IPS DF 6.9 (cell line): ENCODE measurements at places on chromosomes 12 and 14.

GRCh38 chr14:51550636-51551035, 101.1 kb upstream of the FRMD6 start:
- DNase-seq, result no peak

DNA sequence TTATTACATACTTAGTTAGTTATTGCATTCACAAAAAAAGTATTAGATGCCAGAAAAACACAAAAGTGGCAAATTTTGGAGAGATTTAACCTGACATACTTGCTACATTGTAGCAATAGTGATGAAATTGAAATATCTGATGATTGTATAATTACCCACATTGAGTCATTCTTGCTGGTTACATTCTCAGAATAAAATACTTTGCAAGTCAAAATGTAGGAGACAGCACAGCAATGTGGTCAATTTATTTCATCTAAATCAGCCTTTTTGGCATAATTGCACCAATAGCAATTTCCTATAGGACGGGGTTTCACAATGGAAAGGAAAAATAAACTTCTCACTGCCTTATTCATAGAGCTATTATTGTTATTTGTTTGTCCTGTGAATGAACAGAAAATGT, 125.0 kb upstream of the ETV6 start:
- no peak for DNase-seq

DNA sequence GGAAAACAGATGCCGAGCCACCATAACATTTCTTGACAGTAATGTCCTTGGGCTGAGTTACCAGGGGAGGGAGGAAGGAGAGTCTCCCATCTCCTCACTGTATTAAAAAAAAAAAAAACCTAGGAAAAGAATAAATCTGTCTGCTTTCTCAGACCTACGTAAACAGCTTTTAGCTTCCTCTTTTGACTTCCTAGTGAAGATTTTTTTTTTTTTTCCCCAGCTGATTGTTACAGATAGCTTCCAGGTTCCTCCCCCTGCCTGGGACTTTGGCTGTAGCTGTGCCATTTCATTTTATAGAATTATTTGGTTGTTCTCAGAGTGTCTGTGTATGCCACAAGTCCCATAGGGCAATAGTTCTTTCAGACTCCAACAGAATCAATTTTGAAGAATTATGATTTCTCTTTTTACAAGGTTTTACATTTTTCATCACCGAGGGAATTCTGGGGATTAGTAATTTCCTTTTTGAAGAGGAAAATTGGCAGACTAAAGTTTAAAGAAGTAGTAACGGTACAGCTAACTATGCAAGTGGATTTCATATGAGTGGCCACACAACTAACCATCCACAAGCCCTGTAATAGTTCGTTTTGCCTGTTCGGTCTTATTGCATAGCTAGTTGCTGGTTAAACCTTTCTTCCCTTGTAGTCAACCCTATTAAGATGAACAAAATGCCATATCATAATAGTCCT, 23.1 kb upstream of the GNS start:
- no peak for DNase-seq

DNA sequence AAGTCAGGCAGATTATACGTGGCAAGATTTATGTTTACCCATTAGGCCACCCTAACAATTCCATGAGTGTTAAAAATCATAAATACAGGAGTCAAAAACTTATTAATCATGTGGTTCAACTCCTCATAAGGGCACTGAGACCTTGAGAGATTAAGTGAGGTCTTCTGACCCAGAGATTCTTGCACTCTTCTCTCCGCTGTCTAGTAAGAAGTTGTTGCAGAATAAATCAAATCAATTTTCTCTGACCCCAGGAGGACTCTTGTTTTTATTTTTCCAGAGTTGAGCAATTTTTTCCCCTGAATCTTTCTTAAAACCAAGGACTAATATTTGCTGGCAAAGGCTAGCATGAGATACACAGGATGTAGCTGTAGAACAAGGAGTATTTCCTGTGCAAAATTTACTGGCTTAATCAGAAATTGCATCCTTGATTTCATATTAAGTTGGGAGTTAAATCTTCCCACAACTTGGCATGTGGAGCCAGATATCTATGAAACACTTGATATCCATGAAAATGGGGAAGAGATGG, 90.9 kb upstream of the PTHLH start:
- no peak for DNase-seq

DNA sequence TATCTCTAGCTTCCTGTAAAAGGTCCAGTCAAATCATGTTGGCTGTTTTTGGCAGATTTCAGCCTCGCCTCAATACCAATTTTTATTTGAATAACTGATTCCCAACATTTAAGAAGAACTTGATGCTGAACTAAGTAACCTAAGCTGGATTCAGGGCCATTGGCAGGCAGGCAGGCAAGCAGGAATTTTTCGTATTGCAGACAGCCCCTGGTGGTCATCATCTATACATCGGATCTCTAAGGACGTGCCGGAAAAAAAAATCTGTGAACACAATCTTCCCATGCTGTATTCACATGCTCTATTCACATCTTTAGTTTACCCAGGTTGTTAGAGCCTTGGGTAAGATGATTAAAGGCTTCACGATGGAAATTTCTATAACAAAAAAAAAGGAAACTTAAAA, 7.0 kb downstream of the VCPKMT start:
- no peak for DNase-seq

DNA sequence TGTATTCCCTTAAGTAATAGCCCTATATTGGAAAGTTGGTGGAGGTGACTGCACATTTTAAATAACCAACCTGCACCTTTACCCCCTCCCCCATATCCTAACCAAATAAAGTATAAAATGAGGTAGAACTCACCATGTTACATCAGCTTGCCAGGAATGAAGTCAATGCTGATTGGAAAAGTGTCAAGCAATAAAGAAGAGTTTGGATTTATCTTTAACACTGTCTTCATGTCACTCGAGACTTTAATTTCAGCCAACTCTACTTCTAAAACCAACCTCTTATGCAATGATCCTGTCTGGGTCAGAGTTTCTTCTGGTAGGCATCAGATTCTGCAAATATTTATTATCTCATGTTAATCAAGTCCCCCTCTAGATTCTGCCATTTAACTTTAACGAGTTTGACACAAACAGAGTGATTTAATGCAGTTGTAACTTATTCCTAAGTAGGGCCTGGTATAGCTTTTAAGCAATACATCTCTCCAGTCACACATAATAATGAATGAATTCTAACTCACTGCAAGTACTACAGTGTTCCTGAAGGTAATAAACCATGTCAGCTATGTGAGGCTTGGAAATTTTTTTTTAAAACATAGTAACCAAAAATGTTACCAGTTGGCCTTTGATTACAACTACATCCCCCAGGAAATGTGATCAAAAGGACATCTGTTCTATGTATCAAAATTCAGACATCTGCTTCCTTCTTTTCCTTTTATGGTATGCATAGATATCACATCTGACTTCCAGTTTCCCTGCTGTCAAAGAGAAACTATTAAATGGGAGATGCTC, 98.7 kb downstream of the ERGIC2 start:
- DNase-seq, result no peak

DNA sequence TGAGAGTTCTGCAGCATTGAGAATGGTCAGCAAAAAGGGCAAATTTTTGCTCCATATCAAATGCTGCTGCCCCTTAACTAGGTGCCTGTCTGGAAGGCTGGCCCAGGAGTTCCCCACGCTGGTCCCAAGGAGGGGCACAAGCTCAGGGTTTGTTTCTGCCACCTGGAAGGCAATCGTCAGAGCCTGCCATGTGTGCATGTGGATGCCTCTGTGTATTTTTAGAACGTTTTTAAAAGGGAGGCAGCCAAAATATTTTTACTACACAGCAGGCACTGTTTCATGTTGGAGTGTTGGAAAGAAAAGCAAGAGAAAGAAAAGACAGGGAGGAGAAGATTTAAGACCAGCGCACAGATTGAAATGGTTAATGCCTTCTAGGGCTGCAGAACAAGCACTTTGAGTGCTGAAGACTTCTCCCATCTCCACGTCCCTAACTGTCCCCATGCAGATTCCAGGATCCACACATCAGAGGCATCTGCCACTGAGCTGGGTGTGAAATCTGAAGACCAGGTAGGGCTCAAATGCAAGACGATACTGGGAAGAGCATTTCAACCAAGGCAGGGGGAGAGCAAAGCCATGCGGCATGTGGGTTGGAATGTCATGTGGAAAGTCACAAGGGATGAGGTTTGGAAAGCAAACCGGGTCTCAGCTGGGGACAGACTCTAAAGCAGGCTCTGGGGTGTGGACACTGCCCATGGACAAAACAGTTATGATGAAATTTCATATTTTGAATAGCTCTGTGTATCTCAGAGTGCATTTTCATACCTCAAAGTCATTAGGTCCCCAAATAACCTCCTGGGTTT, 557.2 kb downstream of the BCL11B start:
- DNase-seq, result no peak

DNA sequence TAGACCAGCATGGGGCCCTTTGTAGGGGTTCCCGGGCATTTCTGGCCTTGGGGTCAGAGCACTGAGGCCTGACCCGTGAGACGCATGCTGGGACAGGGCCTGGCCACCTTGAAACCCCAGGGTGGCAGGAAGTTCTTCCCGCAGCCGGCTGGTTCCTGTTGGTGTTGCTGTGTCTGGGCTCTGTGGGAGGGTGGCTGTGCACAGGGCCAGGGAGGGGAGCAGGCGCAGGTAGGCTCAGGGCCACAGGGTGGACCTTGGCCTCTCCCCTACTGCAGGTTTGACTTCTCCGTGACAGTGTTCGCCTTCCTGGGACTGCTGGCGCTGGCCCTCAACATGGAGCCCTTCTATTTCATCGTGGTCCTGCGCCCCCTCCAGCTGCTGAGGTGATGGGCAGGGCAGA, 48.2 kb downstream of the SLC8B1 start:
- DNase-seq, result no peak

DNA sequence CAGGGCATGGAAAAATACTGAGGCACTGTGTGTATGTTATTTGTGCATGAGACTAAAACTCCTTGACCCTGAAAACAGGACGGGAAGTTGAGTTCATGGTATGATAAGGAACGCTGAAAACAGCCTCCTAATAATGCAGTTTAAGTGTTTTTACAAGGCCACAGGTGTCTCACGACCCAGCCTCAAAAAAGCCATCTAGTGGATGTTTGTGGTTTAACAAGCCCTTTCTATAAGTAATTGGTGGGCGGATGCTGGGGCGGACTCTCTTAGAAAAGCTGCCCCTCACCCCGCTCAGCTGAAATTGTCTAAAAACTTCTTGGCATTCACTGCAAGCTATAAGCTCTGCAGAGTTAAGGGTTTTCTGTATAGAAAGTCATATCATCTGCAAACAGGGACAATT, 184.5 kb downstream of the NUBPL start:
- peak; percentile 2 for DNase-seq

DNA sequence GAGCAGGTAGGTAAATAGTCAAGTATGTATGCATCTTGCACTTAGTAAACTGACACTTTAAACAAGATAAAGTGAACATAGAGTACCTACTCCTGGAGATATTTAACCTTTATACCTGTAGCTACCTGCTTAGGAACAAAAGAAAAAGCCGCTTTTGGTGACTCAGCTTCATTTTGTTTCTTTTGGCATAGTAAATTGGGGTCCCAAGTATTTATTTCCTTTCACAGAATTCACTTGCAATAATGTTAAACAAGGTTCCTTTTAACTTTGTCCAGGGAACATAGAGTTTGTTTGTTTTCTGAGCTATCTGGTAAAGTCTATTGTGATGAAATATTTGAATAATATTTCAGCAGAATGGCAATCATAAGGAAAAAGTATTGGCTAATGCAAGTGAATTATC, 20.0 kb downstream of the SLCO1B3 start:
- DNase-seq, result no peak

DNA sequence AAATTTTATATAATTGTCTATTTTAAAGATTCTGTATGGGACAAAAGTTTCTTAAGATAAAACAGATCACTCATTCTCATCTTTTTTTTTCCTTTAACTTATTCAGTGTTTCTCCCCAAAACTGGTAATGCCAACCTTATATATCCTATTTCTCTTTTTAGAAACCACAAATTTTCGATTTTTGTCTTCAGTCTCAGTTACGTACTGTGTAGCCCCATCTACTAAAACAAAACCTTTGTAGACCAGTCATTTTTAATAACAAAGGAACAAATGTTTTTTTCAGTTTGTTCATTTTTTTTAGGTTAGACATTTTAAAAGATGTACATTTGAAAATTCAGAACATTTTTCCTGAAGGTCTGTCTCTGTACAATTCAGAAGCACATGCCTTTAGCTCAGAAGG, 18.2 kb downstream of the PNMA1 start:
- no peak for DNase-seq

DNA sequence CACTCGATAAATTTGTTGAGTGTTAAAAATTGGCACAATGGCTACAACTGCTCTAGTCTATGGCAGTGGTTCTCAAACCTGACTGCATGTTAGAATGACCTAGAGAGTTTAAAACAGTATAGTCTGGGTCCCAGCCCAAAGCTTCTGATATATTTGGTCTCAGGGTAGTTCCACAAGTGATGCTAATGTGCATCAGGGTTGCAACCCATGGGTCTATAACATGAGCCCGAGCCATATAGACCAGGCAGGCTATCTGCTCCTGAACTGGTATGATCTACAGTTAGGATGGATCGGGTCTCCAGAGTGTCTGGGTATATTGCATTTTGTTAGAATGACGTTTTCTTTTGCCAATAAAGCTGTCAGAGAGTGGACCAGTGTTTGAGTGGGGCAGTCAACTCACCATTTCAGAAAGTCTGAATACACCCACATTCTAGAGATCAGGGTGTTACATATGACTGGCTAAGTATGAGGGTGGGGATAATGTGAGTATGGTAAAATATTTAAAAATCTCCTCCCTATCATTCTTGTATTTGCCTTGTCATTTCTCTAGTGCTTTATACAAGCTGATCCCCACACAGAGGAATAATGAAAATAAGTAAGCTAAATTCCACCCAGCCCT, 80.9 kb downstream of the FRMD6 start:
- no peak for DNase-seq

DNA sequence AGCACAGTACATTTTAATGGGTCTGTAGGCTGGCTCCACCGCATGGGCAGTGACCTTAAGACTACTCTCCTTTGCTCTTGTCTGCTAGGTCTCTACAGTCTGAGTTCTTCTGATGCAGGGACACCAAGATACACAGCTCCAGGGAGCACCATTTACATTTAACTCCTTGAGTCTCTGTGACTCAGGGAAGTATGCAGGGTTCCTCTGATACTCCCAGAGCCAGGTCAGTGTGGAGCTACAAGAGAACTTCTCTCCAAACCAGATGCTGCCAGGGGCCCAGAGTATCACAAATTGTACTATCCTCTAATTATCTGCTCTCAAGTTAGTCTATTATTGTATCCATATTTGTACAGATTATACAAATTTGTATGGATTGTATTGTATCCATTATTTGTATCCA, 15.2 kb downstream of the ZFP36L1 start:
- no peak for DNase-seq

DNA sequence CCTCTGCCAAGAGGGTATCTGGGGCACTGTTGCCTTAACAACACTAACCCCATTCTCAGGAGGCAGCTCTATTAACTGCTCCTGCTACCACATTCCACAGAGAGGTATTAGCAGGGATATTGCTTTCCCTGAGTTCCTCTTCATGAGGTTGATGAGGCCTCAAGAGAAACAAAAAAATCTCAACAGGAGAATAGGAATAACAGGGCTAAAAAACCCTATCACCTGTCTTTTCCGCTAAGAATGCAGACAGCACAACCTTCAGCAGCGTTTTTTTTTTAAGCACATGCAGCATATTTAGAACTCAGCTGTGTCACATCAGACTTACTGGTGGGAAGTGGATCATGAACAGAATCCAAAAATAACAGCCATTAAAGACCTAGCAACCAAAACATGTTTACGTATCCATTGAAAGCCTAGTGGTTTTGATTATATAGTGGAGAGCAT, 29.2 kb downstream of the ATF7 start:
- no peak for DNase-seq
